Common myeloid progenitor, CD34-positive (primary cell): ENCODE measurements at places on chromosomes 16 and 17.

GRCh38 chr16:82755570-82756282 lies 129.0 kb downstream of the CDH13 start:
- DNase-seq = peak; percentile 28

DNA sequence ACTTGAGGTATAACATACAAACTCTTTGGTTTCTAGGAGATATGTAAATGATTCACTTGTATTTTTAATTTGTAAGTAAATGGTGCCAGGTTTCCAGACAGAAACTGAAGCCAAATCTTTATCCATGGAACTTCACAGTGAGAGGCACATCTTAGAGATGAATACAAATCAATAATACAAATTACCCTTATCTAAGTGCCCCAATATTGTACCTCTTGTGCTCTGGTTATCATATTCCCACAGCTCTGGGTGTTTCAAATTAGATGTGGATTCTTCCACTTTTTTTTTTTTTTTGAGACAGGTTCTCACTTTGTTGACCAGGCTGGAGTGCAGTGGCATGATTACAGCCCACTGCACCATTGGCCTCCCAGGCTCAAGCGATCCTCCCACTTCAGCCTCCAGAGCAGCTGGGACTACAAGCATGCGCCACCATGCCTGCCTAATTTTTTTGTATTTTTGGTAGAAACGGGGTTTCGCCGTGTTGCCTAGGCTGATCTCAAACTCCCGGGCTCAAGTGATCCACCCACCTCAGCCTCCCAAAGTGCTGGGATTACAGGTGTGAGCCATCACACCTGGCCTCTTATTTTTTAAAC lies 38.0 kb upstream of the DHX40 start:
- no peak for DNase-seq

DNA sequence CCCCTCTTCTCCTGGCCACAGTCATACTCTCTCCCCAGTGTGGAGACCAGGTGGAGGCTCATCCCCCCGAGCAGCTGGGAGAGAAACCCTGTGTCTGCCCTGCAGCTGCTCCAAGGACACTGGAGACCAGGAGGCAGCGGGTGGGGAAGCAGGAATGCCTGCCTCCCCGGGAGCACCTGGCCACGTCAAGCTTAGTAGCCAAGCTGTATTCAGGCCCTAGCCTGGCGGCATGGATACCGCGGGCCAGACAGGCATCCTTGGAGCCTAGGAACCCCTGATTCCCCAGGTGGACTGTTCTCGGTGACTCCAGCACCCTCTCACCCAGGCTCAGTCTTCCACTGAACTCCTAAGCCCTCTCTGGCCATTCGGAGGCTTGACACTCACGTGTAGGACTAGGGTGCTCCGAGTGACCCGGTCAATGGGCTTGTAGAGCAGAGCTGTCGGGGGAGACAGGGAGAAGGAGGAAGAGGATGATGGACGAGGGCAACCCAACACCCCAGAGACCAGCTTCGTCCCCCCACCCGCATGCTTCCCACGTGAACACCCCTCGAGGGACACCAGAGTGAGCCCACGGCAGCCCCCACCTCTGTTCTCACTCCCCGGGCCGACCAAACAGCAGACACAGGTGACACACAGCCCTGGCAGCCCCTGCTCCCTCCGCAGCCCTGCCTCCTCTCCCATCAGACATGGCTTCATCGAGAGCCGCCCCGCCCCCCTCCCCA lies 76.5 kb downstream of the TIMM22 start:
- no peak for DNase-seq

DNA sequence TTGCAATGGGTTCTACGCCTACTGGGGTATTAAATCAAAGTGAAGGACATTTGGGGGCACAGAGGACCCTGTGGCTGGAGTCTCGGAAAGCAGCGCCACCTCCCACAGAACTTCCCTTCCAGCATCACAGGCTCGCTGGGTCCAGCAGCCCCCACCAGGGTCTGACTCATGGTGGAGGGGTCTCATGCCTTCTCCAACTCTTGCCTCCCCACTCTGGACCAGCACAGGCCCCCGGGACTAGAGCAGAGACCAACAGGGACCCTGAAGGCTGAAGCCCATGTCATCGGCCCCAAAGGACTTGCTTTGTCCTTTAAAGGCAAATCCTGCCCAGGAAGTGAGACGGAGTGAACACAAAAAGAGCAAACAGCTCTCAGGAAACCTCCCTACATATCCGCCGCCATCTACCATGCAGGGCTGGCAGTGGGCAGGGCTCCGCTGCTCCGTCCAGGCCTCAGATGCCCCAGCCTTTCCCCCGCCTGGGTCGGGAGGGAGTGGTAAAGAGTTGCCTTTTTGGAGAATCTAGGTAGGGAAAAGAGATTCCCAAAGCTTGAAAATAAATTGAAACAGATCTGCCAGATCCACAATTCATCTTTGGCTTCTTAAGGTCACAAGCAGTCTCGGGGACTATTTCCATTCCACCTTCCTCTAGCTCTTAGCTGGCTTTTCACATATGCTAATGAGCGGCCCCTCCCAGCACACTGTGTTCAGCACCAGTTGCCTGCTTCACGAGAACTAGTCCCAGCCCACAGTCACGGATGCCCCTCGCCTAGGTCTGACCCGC lies 2.1 kb upstream of the GPRC5C start:
- no peak for DNase-seq

GRCh38 chr17:77471984-77472461 lies 331.3 kb downstream of the SEC14L1 start:
- DNase-seq = peak; percentile 45

GRCh38 chr16:62821824-62822223 lies 785.6 kb upstream of the CDH8 start:
- DNase-seq = no peak

GRCh38 chr16:50494501-50495491 lies 53.4 kb upstream of the NKD1 start:
- DNase-seq = no peak

GRCh38 chr16:29757950-29758466 lies 12.2 kb upstream of the C16orf54 start:
- no peak for DNase-seq

DNA sequence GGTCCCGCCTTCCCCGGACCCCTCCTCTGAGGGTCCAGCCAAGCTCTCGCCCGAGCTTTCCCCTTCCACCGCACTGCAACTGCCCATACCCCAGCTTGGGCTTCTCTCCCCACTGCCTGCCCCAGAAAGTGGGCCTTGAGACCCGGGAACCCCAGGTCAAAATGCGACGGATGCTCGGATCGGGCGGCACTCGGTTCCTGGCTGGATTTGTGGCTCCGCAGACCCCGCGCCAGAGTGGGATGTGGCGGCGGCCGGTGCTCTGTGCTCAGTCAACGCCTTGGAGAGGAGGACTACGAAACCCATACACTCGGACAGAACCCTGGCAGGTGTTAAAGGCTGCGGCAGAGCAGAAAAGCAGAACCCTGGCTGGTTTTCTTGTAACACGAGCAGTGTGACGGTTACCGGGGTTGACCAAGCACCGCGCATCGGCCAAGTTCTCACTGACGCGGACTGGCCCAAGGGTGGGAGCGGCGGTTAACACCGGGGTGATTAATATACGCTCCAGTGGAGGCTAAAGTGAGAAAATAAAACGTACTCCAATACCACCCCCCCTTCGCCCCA lies 885 bp upstream of the SLFN13 start:
- DNase-seq = peak; percentile 23

- no peak for DNase-seq
Measured at GRCh38 chr16:20930365-20930690, 29.8 kb downstream of the LYRM1 start.

DNA sequence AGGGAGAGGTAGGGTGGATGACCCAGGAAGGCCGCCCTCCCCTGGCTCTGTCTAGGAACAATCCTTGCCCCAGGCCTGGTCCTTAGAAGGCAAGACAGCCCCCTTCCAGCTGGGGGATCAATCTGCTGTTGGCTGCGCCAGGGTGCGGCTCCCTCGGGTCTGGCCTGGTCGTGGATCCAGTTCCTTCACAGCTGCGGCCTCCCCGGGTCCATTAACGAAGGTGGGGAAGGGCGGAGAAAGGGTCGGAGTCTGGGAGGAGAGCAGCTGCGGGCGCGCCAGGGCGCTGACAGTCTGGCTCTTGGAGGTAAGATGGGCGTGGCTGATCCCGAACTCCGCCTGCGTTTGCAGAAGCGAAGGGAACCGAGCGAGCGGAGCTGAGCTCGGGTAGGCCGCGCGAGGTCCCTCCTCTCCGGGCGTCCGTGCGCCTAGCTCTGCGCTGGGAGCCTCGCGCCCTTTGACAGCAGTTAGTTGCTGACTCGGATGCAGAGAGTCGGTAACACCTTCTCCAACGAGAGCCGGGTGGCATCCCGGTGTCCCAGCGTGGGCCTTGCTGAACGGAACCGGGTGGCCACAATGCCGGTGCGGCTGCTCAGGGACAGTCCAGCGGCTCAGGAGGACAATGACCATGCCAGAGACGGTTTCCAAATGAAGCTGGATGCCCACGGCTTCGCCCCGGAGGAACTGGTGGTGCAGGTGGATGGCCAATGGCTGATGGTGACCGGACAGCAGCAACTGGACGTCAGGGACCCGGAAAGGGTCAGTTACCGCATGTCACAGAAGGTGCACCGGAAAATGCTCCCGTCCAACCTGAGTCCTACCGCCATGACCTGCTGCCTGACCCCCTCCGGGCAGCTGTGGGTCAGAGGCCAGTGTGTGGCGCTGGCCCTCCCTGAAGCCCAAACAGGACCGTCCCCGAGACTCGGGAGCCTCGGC lies at the start of gene HSPB9:
TSS of gene HSPB9 (plus strand) at position 434 of the 933 bp plus-strand sequence. CDS start at position 481, 47 bp downstream.
- DNase-seq = no peak

DNA sequence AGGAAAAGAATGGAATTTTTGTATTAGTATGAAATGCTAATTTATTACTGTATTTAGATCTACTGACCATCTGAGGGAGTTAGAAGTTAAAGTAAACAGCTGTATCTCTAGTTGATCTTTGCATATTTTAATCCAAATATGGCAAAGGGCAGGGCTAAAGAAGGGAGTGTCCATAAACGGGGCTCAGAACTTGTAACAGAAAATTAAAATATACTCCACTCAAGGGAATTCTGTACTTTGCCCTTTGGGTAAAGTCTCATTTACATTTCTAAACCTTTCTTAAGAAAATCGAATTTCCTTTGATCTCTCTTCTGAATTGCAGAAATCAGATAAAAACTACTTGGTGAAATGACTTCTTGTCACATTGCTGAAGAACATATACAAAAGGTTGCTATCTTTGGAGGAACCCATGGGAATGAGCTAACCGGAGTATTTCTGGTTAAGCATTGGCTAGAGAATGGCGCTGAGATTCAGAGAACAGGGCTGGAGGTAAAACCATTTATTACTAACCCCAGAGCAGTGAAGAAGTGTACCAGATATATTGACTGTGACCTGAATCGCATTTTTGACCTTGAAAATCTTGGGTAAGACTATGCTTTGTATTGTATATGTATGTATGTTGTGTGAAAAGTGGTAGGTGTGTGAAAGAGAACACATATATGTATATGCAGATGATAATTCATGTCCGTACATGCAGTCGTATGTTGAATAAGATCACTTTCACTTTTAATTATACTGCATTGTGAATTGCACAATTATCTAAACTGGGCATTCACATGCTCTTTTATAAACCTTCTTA lies at the start of gene ASPA:
TSS of gene ASPA (plus strand) at position 186 of the 799 bp plus-strand sequence. CDS start at position 349, 163 bp downstream.
- DNase-seq = peak; percentile 4

- DNase-seq = no peak
Measured at GRCh38 chr16:67961551-67961957, 6.9 kb downstream of the SLC12A4 start.
